HepG2 (cell line): ENCODE measurements at places on chromosomes 1 and 21. TPM values are rescaled to one million over a fixed set of nuclear protein-coding genes. Genes with fewer than 3 reads are reported as not detected.

DNA sequence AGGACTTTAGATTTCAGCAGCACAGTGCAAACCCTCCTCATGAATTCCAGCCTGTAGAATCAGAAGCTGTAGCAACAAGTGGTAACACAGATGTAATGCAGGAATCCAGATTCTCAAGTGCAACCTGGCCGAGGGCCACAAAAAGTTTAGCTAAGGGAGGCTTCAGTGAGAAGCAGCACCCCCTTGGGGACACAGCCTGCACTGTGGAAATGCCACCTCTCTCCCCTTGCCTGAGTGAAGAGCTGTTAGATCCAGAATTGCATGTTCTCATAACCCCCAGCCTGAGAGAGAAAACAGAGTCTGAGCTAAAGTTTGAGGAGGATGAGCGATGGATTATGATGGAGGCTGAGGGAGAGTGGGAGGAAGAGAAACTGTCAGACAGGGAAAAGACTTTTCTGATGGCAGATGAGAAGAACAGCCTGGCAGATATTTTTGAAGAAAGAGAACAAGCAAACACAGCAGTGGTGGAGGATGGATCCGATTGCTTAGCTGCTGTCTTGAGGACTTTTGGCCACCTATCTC, 80.5 kb upstream of the BMP8A start:
- DNase-seq = peak; percentile 84

DNA sequence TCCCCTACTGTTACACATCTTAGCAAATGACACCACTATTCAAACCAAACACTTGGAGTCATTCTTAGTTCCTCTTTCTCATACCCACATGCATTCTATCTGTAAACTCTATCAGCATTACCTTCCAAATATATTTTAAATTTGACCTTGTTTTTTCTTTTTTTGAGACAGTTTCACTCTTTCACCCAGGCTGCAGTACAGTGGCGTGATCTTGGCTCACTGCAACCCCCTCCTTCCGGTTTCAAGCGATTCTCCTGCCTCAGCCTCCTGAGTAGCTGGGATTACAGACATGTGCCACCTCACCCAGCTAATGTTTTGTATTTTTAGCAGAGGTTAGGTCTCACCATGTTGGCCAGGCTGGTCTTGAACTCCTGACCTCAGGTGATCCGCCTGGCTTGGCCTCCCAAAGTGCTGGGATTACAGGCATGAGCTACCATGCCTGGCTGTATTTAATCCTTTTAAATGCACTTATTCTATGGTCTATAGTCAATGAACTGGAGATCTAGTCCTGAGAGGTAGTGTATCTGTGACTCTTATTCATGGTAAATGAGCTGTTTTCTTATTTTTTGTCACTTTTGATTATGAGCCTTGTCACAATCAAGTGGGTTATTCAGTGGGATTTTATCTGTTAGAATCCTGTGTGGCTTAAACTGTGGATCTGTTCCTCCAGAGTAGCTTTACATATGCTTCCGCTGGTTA, 73.1 kb downstream of the GATAD2B start:
- DNase-seq = no peak

- no peak for DNase-seq
Observed at GRCh38 chr1:78918157-78918556, 88.4 kb downstream of the ADGRL4 start.

- no peak for DNase-seq
Observed at GRCh38 chr1:116947092-116947860, 37.6 kb downstream of the PTGFRN start.

Gene PPP1R12B
- 5.0 and 12.0 TPM in 2 replicates for total RNA-seq

Gene ATP1A4
- total RNA-seq = not detected in 2 replicates

Gene NES
- 12.7 and 16.6 TPM in 2 replicates for total RNA-seq
